ENCODE measurements at places on chromosomes 2 and 18.
A peak's percentile ranks its signal among the peaks of the same experiment; 100 is the strongest.

- DNase-seq = no peak
These were observed 101.9 kb downstream of the GPD2 start for GRCh38 chr2:156538083-156538504.

DNA sequence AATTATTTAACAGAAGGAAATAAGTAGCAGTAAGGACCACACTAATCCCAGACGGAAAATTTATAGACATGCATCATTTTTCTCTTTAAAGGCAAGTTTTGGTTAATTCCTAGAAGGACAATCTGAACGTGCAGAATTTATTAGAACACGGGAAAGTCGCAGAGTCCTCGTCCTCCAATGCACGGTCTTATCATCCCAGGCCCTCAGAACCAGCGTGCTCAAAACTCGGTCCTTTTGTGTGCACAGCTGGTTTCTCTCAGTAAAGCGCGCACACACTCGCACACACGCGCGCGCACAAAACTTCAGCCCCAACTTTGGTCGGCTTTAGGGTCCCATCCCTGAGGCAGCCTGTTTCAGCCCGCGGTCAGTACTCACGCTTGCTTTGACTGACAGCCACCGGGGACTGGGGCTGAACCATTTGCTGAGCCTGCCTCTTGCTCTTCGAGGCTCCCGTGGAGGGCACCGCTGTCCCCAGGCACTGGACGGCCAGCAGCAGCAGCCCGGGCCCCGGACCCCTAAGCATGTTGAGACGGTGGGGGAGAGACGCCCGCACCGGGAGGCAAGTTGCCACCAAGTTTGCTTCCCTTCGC, 493 bp downstream of the FN1 start:
- DNase-seq = no peak

DNA sequence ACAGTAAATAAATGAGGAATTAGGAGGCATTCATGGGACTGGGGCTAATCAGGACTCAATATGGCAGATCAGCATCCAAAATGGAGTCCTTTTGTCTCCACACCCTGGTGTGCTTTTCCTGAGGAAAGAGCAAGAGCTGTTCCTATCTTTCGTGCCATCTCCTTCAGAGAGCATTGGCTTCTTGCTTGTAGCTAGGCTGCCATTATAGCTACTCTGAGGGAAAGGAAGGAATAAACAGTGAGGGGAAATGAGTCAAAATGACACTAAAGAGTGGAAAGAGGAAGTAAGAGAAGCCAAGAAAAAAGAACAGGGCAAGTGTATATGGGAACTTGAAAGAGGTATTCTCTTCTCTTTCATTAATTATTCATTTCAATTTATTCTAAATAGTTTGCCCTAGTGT, 8.4 kb upstream of the NMI start:
- DNase-seq = no peak

- no peak for DNase-seq
These were observed 31.0 kb upstream of the MAP3K20 start for GRCh38 chr2:173044686-173045085.

- DNase-seq = no peak
These were observed 74.2 kb upstream of the KLF7 start for GRCh38 chr2:207239754-207240494.

DNA sequence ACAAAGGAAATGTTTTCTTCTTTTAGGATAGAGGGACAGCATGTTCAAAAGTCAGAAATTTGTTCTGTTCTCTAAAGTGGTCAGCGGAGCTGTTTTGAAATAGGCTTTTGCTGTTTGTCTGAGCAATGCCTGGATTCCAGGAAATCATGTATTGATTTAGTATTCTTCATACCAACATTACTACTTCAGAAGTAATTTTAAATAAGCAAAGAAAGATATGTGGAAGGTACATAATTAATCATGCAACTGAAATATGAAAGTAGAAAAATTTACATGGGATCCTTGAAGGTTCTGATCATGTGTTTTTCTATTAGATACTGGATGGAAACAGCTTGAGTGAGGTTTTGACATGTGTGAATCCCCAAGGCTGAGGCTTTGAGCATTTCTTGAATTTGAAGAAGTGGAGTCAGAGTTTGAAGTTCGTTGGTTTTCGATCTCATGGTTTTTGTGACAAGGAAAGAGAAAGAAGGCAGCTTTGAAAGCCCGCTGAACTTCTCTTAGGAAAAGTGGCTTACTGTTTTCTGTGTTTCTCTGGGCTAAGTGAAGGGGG, 220.0 kb downstream of the LDLRAD4 start:
- no peak for DNase-seq

GRCh38 chr2:51710222-51710621, 678.3 kb upstream of the NRXN1 start:
- DNase-seq = no peak

GRCh38 chr2:102139851-102140250, 2.7 kb upstream of the IL1R1 start:
- no peak for DNase-seq

- DNase-seq = no peak
These were observed 7.1 kb downstream of the IL1RL1 start for GRCh38 chr2:102318437-102318836.

GRCh38 chr2:200216310-200216709, 90.2 kb upstream of the SPATS2L start:
- no peak for DNase-seq

DNA sequence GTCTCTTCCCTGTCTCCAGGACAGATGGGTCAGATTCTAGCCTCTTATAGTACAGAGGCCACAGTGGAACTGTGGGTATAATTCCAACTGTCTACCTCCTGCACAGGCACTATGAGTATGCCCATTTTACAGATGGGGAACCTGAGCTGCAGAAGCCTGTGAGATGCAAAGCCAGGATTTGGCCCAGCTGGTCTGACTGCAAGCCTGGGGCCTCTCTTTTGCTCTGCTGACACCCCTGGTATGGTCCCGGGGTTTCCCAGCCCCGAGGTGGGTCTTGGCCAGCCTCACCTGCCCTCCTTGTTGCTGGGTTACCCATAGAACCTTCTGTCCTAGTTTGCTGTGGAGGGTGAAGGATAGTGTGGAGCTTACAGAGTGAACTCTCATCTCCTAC, 9.8 kb downstream of the HS6ST1 start:
- no peak for DNase-seq

DNA sequence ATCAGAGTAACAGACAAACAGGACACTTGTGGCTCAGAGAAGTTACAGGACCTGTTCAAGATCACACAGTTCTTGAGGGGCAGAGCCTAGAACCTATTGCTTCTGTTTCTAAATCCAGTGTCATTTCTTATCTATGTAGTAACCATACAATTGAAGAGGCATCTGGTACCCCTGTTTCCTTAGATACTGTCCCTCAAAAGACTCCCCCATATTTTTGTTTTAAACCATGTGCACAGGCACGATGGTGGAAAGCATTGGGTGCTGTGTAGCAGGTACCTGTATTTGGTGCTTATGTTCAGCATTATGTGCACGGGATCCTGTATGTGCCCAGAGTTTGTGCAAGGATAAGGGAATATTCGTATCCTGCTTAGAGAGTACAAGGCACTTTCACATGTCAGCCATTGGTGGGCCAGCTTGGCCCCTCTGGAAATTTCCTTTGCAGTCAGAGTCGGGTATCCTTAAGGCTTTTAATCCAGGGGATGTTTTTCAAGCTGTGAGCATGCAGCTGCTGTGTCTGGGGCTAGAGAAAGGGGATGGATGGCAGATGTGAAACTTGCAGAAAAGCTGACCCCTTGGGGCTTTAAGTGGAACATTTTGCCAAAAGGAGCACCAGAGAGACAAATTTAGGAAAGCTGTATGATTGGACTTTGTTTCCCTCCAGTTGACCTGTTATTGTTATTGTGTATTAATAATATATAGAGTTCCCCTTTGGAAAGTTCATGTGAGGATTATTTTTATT, 2.1 kb downstream of the LBH start:
- no peak for DNase-seq

DNA sequence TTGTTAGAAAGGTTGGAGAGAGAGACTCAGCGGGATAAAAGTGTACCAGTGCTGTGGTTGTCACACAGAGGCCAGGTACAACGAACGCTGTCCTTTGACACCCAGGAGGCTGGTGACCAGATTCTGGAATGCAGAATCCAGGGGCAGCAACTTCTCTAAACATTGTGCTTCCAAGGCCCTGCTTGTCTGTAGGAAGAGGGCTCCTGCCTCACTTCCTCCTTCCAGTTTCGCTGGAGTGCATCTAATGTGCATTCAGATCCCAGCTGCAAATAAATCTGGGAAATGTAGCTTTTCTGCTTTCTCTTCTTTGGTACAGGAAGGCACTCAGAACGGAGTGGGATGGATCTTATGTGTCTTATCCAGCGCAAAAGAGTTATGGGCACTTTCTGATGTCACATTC, 171.8 kb upstream of the ATP5MC3 start:
- DNase-seq = no peak

DNA sequence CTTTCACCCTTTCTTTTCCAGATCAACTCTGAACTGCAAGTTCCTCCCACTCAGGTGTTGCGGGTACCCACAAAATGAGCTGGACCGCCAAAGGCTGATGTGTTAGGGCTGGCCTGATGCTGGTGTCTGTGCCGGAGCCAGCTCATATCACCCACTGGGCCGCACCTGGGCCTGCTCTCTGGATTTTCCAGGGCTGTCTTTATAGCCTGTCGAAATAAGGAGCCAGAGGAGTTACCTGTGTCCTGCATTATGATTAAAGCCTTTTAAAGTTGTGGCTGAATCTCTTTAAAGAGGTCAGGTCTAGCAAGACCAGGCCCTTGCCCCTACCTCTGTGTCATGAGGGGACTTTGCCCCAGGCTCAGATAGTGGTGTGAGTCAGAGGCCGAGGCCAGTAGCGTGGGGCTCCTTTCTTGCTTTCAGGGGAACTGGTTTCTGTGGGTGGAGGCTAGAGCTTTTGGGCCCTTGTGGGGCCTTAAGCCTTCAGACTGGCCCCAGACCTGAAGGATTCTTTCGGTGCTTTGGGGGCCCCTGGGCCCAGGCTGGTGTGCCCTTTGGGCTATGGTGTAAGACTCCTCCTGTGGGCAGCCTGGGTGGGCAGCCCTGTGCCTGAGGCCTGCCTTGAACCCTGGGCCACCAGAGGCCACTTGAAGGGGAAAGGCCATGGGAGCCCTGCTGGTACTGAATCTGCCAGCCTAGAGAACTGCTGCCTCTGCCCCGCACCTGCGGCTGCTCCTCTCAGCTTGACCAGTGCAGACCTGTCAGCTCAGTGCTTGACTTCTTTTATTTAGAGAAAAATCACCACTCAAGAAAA, 21.3 kb downstream of the OTOF start:
- DNase-seq = peak; percentile 4

DNA sequence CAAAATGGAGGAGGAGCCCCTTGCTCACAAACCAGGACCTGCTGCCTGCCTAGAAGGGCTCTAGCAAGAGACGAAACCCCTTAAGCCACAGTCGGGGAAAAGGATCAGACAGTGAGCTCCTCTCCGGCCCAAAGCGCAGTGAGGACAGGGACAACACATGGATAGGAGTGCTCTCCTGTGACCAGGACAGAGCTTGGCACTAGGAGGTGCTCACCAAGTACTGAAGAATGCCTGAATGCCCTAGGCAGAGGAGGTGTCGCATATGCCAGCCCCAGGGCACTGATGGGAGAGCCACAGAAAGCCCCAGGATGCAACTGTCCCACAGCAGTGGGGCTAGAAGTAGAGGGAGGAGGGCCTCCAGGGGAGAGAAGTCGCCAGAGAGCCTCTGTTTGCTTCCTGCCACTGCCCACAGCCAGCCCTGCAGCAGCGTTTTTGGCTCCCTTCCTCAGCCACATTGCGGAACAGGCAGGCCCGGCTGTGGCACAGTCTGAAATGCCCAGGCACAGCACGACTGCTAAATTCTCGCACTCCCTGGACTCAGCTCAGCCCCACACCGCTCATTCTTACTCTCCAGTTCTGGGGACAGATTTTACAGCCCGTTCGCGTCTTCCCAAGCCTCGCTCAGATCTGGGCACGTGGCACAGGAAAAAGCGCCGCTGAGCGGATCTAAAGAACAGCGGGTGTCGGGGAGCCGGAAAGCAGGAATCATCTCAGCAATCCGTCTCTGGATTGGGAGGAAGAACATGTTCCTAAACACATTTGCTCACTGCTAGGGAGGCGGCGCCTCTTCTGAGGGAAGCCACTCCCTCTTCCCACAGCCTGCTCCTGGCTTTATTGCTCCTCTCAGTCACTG, 98.7 kb upstream of the POU3F3 start:
- DNase-seq = no peak

DNA sequence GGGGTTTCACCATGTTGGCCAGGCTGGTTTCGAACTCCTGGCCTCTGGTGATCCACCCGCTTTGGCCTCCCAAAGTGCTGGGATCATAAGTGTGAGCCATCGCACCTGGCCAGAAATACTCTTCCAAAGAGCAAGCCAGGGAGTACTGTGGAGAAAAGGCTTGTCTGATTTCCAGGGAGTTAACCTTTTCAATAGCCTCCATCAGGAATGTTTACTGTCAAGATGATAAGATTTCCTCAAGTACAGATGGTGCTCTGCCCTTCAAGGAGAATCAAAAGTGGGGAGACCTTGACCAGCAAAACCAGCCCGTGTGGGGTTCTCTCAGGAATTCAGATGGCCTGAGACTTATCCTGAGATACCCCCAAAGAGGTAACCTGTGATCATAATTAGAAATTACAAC, 237.2 kb downstream of the PRKCE start:
- DNase-seq = no peak

DNA sequence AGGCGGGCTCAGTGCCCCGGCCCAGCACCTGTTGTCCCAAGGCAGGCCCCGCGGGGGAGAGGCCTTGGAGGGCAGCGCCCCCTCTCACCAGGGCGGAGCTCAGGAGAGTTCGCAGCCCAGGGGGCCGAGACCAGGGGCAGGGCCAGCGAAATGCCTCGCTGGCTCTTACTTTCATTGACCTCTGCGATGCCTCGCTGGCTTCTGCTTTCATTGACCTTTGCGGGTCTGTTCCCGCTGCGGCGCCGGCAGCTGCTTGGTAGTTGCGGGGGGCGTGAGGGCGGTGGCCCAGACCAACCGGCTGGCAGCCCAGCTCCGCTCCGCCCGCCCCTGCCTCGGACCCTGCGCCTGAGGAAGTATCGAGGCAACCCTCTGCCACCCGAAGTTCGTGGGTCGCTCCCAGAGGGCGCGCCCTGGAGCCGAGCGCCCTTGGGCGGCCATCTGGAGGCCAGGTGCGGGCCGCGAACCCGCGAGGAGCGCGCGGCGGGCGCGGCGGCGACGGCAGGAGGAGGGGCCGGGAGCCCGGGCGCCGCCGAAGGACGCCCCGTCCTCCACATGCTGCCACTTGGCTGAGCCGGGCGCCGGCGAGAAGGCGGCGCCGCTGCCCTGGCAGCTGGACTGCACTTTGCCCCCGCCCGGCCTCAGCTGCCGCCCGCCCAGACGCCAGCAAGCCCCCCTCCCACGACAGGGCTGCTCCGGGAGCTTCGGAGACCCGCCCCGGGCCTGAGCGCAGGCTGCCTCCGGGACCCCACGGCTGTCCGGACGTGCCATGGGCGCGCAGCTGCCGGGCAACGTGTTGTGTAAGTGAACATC, 118.0 kb upstream of the MSTN start:
- DNase-seq = no peak

DNA sequence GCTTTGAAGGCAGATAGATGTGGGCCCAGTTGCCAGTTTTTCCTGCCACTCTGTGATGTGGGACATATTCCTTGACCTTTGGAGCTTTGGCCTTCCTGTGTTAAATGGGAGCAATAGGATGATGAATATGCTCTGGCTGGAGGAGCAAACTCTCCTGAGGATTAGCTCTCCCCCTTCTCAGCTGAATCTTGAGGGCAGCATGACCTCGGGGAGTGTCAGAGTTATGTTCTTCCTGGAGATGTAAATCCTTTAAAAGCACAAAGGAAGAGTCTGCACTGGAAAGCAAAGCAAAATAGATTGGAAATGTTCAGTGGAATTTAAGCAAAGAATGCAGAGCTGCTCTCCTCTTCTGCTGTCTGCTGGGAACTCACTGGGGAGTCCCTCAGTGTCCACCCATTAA, 160.1 kb downstream of the ALK start:
- DNase-seq = no peak

GRCh38 chr2:201343559-201343958, 13.6 kb downstream of the FLACC1 start:
- no peak for DNase-seq

GRCh38 chr2:154228566-154229280, 357.0 kb downstream of the GALNT13 start:
- DNase-seq = no peak
